Skin of body (tissue), 3 donors: ENCODE measurements at places on chromosomes 6 and 20. TPM values are rescaled to one million over a fixed set of nuclear protein-coding genes. Genes with fewer than 3 reads are reported as not detected.

ULBP1 gene
- 0.69 TPM for total RNA-seq

COL12A1 gene
- 383 TPM for total RNA-seq

C6orf118 gene
- total RNA-seq, result 0.49 TPM

CST7 gene
- 9.4 TPM for total RNA-seq

RIPPLY2 gene
- total RNA-seq, result not detected

SIRPB2 gene
- total RNA-seq, result 1.8 TPM

SLC4A11 gene
- total RNA-seq, result 0.59 TPM

ATP6V1G2 gene
- 1.4 TPM for total RNA-seq

DST gene
- 449 TPM for total RNA-seq

SPACA1 gene
- total RNA-seq, result not detected

BPIFB4 gene
- not detected for total RNA-seq
